Naive thymus-derived CD8-positive, alpha-beta T cell (primary cell): ENCODE measurements at places on chromosomes 7 and 10.

DNA sequence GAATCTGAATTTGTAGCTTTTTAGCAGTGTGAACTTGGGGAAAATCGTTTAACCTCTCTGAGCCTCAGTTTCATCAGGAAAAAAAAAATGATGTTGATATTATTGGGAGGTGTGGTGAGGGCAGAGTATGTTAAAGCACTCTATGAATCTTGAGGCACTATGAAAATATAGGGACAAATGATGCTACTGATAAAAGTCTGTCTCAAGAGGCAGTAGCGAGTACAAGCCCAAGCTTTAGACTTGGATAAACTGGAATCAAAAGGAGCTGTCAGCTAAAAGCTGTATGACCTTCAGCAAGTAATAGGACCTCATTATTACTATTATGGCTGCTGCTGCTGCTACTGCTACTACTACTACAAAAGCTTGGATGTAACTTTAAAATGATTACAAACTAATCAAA, 8.4 kb downstream of the ZNF277 start:
- no peak for DNase-seq

DNA sequence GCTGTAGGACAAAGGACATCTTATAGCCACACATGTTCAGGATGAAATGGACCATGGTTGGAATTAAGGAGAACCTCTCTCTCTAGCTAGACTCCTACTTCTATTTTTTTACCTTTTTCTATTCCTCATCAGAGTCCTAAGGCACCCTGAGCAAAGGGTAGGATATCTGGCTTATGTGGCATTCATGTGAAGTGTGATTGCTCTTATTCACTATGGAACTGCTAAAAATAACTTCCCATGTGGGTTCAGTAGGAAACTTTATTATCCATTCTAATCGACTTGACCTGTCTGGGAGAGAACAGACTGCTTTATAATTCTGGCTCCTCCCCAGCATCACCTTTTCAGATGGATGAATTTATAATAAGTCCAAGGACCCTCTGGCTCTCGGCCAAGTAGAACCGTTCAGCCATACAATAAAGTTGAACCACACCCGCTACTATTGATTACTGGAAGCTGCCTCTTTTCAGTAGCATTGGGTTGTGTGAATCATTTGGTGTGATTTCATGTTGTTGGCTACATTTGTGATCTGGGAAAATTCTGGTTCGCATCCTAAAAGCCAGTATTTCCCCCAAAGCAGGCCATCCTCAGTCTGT, 117.5 kb downstream of the NRF1 start:
- no peak for DNase-seq

DNA sequence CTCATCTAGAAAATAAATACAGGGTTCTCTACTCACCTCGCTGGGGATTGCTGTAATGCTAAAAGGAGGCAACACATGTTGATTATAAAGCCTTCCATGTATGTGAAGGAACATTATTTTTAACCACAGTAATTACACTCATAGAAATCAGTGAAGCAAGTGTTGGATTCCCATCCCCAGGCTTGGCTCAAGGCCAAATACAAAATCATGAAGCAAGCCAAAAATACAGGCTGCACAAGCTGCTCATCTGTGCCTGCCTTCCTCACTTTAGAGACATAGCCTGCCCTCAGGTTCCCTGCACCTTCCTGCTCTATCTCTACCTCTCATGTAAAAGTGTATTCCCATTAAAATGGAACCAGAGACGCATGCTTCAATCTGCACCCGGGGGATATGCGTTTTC, 1077.1 kb upstream of the C7orf33 start:
- no peak for DNase-seq

DNA sequence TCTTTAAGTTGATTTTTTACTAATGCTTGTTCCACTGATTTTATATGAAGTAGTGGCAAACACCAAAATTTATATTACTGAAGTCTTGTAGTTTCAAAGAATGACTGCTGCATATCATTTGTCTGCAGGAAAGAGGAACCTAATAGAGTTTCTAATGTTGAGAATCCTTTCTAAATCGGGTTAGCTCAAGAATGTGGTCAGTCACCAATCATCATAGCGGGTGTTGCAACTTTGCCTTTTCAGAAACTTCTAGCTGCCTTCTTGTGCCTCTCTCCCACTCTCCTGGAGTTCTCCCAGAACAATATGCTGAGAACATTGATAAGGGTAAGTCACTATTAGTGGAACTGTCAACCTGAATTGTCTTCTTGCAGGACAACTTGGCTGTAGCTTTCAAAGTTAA, 524.8 kb upstream of the SORCS1 start:
- no peak for DNase-seq

DNA sequence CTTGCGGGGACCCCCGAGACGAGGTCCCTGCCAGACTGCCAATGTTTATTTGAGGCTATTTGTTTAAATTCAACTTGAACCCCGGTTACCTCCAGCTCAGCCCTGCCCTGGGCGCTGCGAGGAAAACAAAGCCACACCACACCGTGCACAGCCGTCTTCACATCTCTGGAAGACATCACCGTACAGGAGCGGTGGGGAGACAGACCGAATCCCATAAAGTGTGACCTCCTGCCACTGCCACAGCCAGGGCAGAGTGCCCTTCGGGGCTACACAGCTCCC, 40.0 kb downstream of the PRKAG2 start:
- no peak for DNase-seq

- DNase-seq: no peak
Measured at GRCh38 chr10:88680958-88681357, 16.7 kb downstream of the LIPF start.
